NCI-H1694 (cell line): ENCODE measurements at places on chromosomes 6 and 20.
A peak's percentile ranks its signal among the peaks of the same experiment; 100 is the strongest.

- no peak for DNase-seq
These were observed 52.7 kb downstream of the LYRM4 start for GRCh38 chr6:5208057-5208456.

DNA sequence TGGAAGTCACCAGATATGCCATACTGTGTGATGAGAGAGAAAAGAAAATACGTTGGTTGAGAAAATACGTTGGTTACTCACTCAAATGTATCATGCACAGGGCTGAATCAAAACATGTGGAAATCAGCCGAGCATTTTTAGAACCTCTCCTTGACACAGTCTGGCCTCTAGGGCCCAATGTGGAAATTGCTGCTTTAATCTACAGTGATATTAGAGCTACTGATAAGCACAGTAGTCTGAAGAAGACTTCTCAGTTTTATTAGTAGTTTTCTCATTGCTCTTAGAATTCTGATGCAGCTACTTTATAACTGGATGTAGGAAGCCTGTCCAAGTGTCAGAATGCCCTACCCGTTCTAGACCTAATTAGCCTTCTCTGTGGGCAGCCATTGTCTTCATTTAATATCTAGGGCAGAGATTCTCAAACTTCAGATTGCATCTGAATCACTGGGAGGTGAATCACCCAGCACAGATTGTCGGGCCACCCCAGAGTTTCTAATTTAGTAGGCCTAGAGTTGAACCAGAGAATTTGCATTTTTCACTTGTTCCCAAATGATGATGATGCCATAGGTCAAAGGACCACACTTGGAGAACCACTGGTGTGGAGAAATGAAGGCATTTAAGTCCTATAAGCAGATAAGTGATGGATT lies 229.1 kb downstream of the PLCB1 start:
- DNase-seq, result peak; percentile 4

GRCh38 chr20:4740774-4741431 lies 19.2 kb downstream of the PRND start:
- DNase-seq, result peak; percentile 16

DNA sequence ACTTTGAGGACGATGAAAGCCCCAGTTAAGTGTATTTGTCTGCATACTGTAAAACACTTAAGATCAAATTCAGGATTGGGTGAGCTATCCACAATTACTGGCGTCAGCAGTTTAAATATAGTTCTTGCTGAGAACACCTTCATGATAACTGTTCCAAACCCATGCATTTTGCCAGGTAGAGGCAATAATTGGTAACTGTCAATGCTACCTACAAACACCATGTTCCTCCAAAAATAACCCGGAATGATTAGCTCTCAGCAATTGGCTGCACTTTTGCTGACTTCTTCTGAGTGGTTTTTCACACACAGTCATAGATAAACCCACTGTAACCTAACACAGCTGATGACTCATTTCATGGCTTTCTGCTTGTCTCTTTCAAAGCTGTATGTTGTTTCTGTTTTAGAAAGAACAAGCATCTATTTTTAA lies 1358.6 kb upstream of the GJE1 start:
- DNase-seq, result no peak

- no peak for DNase-seq
These were observed 598.5 kb upstream of the IRAK1BP1 start for GRCh38 chr6:78268591-78269452.

- DNase-seq, result no peak
These were observed 574.1 kb downstream of the HAO1 start for GRCh38 chr20:7366189-7366588.

DNA sequence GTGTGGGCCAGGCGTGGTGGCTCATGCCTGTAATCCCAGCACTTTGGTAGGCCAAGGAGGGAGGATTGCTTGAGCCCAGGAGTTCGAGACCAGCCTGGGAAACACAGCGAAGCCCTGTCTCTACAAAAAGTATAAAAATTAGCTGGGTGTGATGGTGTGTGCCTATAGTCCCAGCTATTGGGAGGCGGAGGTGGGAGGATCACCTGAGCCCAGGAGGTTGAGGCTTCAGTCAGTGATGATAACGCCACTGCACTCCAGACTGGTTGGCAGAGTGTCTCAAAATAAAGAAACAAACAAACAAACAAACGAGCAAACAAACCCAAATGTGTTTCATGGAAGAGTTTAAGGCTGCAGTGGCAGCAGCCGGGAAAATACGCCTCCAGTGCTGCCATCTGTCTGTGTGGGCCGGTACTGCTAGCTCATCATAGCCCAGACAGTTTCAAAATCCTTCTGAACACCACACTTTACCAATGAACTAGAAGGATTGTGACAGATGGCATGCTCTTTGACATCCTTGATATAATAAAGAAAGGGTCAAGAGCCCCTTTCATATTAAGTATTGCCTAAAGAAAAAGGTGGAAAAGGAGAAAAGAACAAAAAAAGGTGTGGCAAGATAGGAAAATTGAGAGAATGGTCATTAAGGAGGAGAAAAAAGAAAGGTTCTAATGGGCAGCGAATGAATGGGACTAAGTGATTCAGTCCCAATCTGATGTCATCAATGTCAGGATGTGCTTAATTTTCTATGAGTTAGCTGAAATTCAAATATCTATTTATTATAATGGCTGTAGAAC lies 298.6 kb downstream of the SYNE1 start:
- no peak for DNase-seq

DNA sequence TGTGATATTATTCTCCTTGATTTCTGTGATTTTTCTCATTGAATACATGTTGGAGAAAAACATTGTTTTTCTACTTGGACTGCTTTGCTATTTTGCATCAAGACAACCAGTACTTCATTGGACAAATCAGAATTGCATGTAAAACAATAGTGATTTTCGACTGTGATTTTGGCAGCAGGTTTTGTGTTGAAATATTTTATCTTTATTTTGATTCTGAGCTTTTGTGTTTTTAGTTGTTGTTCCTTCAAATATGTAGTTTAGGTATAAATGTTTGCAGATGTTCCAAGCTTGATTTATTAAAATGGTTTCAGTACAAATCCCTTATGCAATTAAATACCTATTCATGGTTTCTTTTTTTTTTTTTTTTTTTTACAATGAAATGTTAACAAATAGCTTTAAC lies 754.1 kb downstream of the DOK5 start:
- no peak for DNase-seq

GRCh38 chr6:48978016-48978415 lies 485.0 kb downstream of the MMUT start:
- no peak for DNase-seq

DNA sequence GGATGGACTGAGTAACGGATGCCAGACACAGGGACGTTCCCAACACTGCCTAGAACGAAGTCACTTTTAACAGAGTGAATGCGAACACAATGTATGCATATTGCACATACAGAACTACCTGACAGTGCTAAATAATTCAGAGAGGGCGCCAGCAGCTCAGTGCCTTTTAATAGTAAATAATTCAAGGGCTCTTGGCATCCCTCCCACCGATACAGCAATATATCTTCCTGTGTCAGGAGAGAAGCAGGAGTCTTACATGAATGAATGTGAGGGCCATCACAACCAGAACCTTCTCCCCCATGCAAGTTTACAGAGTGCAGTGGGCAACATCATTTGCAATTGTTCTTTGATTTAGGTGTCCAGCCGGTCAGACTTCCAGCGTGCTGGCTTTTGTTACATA lies 88.4 kb upstream of the KCNG1 start:
- peak; percentile 46 for DNase-seq

DNA sequence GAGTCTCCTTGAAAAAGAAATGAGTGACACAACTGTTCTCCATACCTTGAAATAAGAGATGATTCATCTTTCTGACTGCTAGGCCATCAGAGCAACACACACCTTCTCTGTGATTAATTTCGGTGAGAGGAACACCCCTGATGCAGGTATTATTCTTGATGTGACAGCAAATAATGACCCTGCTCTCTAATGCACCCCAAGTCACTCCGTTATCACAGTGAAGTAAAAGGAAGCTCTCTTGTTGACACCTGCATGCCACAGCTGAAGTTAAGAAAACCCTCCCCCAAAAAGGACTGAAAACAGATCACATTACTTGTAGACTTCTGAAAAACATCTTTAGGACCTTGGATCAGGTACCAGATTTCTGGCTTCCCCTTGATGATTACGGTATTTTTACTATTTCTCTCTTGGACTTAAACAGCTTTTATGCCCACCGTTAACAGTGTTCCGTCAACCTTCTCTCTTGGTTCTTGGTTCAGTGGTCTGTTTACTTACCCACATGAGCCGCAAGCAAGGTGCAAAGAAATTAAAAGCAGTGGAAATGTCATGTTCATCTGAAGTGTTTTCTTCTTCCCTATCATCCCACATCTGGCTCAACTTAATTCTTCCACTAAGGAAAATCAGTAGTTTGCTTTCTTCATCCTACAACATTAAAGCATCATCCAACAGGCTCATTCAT lies 249.7 kb downstream of the GMPR start:
- no peak for DNase-seq

GRCh38 chr6:21228876-21229460 lies 364.6 kb upstream of the SOX4 start:
- no peak for DNase-seq

DNA sequence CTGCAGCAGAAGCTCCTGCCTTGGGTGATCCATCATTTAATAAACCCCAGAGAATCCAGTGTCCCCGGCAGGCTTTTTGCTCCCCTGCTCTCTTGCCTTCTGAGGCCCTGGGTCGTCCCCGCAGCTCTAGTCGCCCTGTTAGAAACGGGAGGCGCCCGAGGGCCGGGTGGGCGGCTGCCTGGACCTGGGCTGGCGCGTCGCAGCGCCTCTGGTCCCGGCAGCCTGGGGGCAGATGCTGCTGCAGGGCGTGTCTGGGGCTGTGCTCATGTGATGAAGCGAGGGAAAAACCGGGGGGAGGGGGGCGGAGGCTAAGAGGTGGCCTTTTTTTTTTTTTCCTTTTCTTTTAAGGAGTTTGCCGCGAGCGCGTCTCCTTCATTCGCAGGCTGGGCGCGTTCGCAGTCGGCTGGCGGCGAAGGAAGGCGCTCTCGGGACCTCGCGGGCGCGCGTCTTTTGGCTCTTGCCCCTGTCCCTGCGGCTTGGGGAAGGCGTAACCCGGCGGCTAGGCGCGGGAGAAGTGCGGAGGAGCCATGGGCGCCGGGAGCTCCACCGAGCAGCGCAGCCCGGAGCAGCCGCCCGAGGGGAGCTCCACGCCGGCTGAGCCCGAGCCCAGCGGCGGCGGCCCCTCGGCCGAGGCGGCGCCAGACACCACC lies 394 bp downstream of the AKAP12 start:
- peak; percentile 46 for DNase-seq

- no peak for DNase-seq
These were observed 154.8 kb upstream of the KCNQ5 start for GRCh38 chr6:72466971-72467566.

DNA sequence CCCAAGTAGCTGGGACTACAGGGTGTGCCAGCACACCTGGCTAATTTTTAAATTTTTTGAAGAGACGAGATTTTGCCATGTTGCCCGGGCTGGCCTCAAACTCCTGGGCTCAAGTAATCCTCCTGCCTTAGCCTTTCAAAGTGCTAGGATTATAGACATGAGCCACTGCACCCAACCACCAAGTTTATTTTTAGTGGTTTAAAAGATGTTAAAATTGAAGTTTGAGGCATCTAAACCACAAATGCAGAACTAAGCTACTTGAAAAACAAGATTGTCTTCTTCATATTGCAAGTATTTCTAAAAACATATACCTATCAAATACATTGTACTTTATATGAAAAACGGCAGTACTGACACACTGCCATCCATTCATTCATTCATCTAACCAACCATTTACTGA lies 31.6 kb downstream of the WASF1 start:
- no peak for DNase-seq

DNA sequence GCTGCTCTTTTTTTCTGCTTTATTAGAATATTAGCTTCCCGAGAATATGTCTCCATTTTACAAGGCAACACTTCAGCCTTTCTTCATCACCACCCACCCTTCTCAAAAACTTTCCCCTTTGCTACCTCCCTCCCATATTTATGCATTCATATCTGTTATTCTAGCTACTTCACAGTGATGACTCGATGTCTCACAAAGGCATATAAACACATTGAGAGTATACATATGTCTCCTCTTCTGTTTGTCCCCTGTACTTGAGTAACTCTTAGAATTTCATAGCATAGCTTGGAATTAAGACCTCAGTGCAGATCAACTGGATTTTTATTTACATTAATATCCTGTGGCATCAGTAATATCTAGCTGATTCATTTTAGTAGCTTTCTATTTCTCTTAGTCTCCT lies 6.5 kb downstream of the RNF144B start:
- no peak for DNase-seq

GRCh38 chr6:27728442-27728841 lies 183.8 kb downstream of the OR2B2 start:
- no peak for DNase-seq

DNA sequence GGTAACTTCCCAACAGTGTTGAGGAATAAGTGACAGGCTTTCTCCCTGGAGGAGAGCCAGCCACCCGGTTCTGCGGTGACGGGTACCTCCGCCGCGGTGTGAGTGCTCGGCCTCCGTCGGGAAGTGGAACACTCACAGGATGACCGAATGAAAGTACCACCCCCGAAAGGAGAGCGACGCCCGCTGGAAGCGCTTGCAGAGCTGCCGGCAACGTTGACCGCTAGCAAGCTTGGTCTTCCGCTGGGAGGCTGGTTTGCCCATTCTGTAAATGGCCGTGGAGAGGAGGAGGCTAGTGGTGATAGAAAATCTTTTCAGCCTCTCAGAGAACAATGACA lies 614 bp upstream of the TMEM242 start:
- DNase-seq, result no peak

DNA sequence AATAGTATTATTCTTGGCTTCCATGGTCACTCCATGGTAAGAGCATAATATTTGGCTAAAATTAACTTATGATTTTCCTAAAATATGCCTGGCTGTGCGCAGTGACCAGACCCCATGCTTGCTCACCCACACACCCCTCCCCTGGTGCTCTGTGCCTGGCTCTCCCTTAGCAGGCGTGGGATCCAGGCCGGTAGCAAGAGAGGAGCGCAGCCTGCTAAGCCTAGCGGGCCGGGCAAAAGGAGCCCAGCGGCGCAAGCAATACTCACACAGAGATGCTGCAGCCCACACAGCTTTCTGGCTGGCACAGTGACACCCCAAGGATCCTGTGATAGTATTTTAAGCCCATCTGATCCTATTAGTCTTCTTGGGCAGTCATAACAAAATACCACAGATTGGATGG lies 79.8 kb upstream of the EYS start:
- no peak for DNase-seq

DNA sequence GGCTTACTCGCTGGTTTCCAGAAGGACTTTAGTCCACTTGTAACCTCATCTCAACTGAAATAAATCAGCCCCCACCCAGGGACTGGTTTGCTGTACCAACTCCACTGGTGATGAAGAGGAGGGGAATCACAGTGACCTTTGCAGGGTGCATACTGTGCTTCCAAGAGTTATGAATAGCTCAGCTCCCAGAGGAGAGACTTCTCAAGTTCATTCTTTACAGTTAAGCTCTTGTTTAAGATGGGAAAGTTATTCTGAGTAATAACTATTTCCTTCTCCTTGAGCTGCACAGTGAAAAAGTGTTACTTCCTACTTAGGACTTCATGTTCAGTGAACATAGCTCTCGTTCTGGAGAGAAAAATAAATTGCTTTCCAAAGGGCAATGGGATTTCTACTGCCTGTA lies 166.5 kb upstream of the ECI2 start:
- DNase-seq, result no peak

- no peak for DNase-seq
These were observed 2.0 kb downstream of the ID4 start for GRCh38 chr6:19839237-19839546.
